ENCODE measurements at places on chromosomes 12 and 14.

DNA sequence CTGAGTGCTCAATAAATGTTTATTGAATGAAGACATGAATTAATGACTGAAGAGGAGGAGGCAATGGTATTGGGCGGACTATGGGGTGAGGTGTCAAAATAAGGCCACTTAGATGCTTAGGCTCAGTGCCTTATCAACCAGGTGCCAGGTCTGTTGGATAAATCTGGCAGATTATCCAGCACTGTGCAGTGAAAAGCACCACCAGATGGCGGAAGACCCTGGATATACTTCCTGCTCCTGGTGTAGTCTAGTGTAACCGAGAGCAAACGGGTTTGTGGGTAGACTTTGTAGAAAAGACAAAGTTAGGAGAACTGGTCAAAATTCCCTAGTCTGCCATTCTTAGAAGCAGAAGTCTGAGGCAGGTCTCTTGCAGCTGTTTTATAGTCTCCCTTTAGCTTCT, 306.3 kb downstream of the ATP23 start:
- no peak for DNase-seq

GRCh38 chr12:124914392-124915238, at the start of gene UBC:
TSS of gene UBC (minus strand) at chr12:124914650. CDS start at chr12:124913771, 879 bp downstream.
- DNase-seq, result no peak

DNA sequence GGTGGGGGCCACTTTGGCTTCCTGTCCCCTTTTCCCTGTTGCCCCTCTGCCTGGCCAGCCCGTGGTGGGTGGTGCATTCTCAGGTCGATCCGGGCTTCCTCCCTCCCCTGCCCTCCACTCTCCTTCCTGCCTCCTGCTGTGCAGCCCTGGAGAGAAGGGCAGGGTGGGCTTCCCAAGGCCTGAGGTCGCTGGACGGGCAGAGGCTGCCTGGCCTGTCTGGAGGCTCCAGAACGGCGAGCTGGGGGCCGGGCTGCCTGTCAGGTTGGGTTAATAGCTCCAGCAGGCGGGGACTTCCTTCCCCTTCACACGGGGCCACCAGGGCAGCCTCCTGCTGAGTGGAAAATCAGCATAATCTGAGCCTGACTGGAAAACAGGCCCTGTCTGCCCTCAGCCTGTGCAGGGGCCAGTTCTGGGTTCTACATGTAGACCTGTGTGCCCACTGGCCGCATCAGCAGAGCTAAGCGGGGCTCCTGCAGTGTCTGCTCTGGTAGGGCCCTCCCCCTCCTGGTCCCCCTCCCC, 11.3 kb downstream of the KIF26A start:
- DNase-seq, result no peak

DNA sequence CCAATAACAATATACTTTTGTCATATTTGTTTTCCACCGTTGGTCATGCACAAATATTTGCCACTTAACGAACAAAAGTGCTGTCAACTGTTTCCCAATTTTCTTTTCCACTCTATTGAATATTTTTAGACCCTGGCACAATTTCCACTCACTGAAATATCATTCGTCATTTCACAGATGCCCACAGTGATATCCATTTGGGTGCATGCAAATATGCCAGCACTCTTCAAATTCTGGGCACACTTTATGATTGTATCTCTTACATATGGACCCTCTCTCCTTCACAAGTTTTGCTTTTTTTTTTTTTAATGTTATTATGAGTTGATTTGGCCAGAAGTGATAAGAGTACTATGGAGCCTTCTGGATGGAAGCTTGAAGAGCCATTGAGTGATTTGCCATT, 1557.3 kb upstream of the FLRT2 start:
- DNase-seq, result no peak

DNA sequence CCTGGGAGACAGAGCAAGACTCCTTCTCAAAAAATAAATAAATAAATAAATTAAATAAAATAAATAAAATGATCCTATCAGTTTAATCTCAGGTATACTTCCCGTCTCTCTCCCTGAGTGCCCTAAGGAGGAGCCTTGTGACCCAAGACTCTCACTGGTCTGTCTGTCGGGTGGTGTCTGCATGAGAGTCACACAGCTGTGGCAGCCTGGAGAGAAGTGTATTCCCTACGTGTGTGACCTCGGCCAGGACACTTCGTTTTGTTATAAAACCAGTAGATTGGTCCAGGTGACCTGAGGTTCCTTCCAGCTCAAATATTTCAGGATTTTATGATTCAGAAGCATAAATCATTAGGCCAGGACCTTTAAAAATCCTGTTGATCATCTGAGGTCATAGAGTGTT, 4.8 kb downstream of the SYNE3 start:
- DNase-seq, result no peak

- DNase-seq, result no peak
Observed at GRCh38 chr12:99709619-99710018, 62.1 kb downstream of the GARIN6 start.

- DNase-seq, result no peak
Observed at GRCh38 chr12:18103624-18104023, 13.6 kb upstream of the RERGL start.

- DNase-seq, result no peak
Observed at GRCh38 chr14:51735851-51736250, 84.1 kb downstream of the FRMD6 start.

DNA sequence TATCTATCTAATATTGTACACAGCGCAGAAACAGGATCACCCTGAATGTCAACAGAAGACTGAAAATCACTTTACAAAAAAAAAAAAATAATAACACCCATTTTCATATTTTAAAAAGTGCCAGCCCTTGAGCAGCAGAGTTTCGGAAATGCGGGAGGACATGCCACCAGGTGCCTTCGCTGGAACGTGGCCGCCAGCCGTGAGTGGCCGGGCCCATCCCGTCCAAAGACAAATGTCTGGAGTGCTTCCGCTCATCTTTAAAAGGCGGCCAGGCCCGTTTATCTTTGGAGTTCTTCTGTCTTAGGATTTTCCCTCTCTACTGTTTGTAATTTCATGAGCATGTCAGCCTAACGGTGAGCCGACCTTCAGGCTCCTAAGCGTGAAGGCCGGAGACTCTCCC, 43.5 kb downstream of the LRTM2 start:
- no peak for DNase-seq

- peak; percentile 19 for DNase-seq
Observed at GRCh38 chr14:100305324-100306100, 732 bp downstream of the SLC25A29 start.

GRCh38 chr14:75088566-75089373, 19.3 kb downstream of the ZC2HC1C start:
- peak; percentile 2 for DNase-seq

GRCh38 chr12:32568228-32568627, 110.9 kb upstream of the DNM1L start:
- no peak for DNase-seq

DNA sequence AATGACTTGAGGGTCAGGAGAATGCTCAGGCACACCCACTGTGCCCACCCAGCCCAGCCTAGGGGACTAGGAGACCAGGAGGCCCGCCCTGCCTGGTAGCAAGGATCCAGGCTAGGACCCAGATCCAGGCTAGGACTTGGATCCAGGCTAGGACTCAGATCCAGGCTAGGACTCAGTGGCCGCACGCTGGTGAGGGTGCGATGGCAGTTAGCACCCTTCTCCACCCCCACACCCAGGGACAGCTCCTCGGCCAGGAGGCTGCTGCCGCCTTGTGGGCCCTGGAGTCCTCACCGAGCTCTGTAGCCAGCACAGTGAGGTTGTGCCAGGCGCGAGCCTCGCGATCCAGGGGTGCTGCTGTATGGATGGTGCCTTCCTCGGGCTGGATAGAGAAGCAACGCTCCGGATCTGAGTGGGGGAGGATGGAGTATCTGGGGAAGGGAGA, 5.1 kb downstream of the CDH24 start:
- no peak for DNase-seq

DNA sequence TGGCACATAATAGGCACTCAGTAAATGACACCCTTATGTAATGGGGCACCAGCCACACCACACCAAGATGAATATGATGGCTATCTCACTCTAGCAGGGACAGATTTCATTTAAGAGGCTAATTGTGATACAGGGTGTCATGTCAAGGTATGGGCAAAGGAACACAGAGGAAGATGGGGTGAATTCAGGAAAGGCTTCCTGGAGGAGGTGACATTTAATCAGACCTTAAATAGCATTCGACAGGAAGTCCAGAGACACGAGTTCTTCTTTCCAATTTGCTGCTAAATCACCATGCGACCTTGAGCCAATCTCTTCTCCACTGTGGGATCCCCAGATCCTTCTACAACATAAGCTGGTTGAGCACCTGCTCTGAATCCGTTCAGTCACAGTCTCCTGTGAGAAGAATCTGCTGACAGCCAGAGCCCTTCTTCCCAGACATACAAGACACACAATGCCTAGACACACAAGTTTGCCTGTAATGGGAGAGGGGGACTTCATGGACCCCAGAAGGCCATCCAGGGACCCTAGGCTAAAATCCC, 1.5 kb upstream of the DTX1 start:
- no peak for DNase-seq
